NCI-H774 (cell line): ENCODE measurements at places on chromosomes 5 and 9.

DNA sequence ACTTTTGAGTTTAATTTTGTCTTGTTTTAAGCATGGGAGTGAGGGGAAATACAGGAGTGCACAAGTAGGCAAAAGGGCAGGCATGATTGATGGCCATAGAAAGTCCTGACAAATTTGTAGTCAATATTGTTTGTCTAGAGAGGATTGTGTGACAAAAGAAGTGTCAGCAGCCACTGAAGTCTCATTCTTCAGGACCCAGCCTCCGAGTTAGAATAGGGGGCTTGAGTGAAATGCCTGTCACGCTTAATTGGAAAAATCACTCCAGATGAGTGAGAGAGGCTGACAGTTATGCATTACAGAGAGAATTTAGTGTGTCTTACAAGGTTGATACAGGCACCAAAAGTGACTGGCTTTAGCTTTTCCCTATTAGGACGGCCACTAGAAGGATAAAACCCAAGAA is 81.9 kb upstream of the RPS23 start:
- no peak for DNase-seq

- no peak for DNase-seq
Measured at GRCh38 chr5:30690931-30691330, 502.6 kb upstream of the CDH6 start.

DNA sequence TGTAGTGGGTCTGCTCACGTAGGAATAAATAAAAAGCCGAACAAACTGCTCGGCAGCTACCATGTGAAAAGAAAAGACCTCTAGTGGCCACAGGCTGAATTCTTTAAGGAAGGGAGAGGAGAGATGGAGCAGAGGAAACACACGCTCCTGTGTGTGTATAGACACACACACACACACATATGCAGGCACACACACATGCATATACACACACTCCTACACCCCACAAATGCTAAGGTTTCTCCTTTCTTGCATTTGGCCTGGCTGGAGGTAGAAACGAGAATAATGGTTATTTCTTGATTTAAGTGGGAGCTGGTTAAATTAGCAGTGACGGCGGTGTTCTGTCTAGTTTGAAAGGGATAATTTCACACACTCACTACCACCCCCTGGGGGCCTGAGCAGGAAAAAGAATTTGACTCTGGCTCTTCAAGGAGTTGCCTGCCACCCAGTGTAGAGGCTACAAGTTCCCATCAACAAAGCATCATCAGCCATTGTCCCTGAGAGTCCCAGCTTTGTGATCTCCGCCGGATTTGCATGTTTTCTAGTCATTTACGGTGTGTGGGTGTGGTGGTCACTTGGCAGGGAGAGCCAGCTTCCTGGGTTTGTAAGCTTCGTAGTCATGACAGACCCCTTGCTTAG is at the start of gene INSYN2B:
Gene INSYN2B (minus strand): TSS at position 78 of the 636 bp plus-strand sequence. CDS start 96,597 bp downstream, outside the sequence.
- peak; percentile 59 for DNase-seq

GRCh38 chr9:1267141-1267570 is 217.0 kb downstream of the DMRT2 start:
- DNase-seq, result no peak

- DNase-seq, result peak; percentile 24
Measured at GRCh38 chr9:121369595-121370265, at the start of gene STOM. Gene STOM (minus strand): TSS chr9:121370250. CDS start chr9:121370187, 63 bp downstream.

DNA sequence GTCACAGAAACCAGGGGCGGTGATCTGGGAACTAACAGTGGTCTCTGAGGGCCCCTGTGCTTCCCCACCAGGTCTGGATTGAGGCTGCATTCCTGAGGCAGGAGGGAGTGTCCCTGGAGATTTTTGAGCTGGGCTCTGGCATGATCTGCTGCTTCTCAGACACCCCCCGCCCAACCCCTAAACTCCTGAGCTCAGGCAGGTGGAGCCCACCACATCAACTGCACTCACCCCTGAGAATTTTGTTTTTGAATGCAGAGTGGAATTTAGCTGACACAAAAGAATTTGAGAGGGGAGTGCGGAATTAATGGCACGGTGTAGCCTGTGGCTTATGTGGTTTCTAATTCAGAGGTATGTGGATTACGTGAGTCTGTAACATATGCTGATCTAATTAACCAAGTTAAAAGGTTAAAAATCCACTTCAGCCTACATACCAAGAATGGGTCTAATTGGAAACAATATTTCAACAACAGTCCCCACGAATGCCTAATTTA is 23.9 kb upstream of the CTSL start:
- no peak for DNase-seq

DNA sequence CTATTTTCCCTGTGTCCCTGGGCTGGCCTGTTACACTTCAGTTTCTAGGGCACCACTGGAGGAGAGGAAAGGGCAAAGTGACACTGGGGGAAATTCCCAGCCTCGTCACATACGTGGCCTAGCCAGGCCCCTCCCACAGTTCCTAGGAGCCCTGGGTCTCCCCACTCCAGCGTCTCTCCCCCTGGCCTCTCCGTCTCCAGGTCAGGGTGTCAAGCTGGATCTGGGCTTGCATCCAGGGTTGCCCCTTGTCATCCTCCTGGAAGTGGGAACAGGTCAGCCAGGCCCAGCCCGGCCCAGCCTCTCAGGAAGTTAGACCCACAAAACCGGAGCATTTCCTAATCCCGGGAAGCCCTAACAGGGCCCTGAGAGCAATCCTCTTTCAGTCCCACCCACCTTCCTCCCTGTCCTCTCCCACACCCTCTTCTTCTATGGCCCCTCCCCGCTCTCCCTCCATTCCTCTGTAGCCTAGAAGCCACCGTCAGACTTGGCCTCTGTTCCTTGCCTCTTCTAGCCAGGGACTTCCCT is 4.7 kb upstream of the TNIP1 start:
- DNase-seq, result no peak

- DNase-seq, result no peak
Measured at GRCh38 chr5:172063463-172064235, 57.2 kb upstream of the FBXW11 start.

DNA sequence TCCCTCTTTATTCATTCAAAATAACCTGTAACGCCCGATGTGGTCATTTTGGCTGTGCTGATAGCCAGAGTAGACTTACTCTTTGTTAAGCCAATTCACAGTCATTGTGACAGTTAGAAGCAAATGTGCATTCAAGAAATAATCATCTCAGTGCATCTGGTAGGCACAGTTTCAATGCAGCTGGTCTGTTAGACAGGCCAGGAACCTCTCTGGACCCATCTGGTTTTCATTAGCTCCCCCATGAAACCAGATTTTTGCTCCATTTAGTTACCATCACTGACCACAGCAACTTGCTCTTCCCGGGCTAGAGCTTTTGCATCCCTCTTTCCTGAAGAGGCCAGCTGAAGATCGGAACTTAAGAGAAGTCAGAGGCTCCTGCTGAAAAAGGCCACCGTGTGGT is 284.2 kb downstream of the NSG2 start:
- no peak for DNase-seq

DNA sequence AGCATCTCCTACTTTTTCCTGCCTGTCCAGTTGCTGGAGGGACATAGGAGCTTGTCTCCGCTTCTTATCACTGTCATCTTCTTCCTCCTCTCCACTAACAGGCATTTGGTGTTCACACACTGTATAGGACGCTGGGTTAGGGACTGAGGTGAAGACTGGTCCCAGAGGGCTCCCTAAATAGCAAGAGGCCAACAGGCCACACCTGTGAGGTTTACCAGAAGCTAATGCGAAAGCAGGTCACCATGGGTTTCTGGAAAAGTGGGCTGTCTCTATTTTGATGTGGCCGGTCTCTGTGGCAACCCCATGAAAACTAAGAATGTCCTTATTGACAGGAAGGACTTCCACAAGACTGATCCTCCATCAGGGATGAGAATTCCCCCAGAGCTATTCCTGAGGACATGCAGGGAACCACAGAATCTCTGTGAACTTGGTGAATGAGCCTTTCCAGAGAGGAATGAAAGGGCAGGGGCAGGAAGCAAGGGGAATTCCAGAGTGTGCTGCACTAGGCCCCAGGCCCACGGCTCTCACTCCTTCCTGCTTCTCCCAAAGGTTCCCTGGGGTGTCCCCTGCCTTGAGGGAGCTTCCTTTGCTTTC is 61.7 kb downstream of the DAP start:
- no peak for DNase-seq

- DNase-seq, result no peak
Measured at GRCh38 chr5:149378241-149378820, 761 bp downstream of the IL17B start.

DNA sequence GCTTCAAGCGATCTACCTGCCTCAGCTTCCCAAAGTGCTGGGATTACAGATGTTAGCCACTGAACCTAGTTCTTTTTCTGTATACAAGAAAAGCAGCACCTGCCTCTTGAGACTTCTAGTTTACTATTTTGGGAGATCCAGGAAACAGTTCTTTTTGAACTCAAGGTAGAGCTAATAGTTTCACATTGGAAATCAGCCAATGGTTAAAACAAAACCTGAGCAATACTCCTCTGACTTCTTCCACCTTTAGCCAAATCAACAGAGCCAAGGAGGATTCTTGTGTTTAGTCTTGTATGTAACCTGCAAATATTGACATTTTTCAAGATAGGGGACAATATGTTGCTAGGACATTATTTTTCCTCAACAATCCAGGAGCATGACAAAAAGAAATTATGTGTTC is 349.4 kb downstream of the SH3GL2 start:
- no peak for DNase-seq

DNA sequence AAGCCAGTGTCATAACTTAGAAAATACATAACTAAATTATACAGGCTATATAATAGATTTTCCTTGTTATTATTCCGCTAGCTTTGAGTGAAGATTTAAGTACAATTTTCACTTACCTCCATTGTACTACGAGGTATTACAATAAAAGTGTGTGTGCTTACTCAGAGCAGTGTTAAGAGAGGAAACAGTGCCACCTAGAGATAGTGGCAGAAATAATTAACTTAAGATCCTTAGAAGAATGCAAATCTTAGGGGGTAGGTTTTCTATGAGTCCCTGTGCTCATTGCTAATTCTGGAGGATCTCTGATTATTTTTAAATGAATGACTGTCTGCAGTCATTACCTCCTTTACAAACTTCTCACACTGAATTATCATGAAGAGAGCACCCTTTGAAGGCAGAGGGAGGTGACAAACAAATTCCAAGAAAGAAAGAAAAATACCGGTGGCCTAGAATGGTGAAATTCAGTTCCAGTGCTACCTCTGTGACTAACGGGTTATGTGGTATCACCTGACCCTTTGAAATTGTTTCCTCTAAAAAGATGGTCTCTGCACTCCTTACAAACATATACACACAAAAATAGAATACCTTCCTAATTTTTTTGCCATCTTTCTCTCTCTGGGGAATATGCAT is 379.8 kb downstream of the TRIM36 start:
- DNase-seq, result no peak

- no peak for DNase-seq
Measured at GRCh38 chr9:131875828-131876485, 136.1 kb upstream of the RAPGEF1 start.

DNA sequence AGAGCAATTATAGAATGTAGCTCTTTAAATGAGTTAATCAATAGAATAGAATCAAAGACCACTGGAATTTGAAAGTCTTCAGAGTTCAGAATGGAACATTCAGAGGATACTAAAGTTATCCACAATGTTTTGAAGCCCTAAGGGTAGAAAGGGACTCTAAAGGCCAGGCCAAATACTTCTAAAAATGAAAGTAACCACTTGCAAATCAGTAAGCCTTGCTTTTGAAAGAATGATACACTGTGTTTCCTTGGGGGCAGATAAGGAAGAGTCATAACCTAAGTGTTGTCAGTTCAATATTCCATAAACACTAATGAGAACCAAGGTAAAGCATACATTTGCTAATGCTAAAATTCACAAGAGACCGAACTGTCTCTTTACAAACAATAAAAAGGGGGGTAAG is 813.5 kb downstream of the PTPRD start:
- DNase-seq, result no peak
